ENCODE measurements at places on chromosomes 2 and 18.

DNA sequence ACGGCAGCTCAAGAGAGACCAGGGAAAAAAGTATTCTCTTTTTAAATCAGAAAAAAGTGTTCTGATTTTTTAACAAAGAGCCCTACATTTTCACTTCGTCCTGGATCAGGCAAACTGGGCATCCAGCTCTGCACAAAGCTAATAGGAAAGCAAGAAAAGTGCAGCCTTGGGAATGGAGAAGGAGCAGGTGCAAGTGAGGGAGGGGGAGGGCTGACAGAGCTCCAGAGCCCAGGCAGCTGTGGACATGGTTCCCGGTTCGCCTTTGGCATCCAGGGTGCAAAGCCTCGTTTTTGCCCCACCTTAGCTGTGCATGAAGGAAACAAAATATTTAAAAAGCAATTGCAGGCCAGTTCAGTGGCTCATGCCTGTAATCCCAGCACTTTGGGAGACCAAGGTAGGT, 82.2 kb downstream of the FAM124B start:
- DNase-seq: no peak
- H3K27ac ChIP-seq: no peak overlapping the region
- H3K27me3 ChIP-seq: no peaks in the 10 kb centered on the region
- H3K36me3 ChIP-seq: no peaks in the 10 kb centered on the region
- no peaks in the 10 kb centered on the region for H3K4me1 ChIP-seq
- no peak overlapping the region for H3K4me3 ChIP-seq

- DNase-seq: no peak
- no peaks in the 10 kb centered on the region for H3K36me3 ChIP-seq
- no peak overlapping the region for H3K27ac ChIP-seq
- no peaks in the 10 kb centered on the region for H3K4me1 ChIP-seq
- H3K4me3 ChIP-seq: no peak overlapping the region
- H3K27me3 ChIP-seq: no peaks in the 10 kb centered on the region
Measured at GRCh38 chr2:228699400-228699799, 517.9 kb upstream of the SPHKAP start.

- H3K4me1 ChIP-seq: no peaks in the 10 kb centered on the region
- H3K27ac ChIP-seq: no peak overlapping the region
- H3K4me3 ChIP-seq: no peak overlapping the region
- H3K36me3 ChIP-seq: no peaks in the 10 kb centered on the region
- DNase-seq: no peak
- H3K27me3 ChIP-seq: no peaks in the 10 kb centered on the region
Measured at GRCh38 chr2:190695739-190696138, 46.9 kb downstream of the NAB1 start.

DNA sequence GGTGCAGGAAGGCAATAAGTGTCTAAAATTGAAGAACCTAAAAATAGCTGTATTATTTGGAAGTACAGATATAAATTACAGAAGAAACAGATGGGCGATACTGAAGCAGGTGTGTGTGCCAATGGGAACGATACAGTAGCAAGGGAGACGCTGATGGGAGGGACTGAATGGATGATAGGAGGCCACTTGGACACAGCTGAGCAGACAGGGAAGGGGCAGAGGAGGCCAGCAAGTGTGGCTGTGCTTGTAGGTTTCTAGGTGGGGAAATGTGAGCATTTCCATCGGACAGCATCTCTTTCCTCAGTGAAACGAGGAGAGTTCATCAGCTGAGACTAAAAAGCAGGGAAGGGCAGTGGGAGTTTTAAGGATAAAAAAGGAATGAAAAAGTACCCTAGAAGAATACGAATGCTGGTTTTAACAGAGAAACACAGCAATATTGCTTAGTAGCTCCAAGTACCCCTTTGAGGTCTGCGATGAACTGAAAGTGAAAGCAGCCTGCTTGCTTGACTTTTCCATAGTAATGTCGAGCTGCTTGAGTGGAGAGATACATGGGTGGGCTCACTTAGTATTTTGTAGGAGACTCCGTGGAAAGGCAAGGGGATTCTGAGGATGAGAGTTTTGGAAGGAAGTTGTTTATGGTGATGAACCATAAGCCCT, 91.7 kb upstream of the EPC2 start:
- H3K36me3 ChIP-seq: no peaks in the 10 kb centered on the region
- no peaks in the 10 kb centered on the region for H3K27me3 ChIP-seq
- no peaks in the 10 kb centered on the region for H3K4me1 ChIP-seq
- H3K4me3 ChIP-seq: no peak overlapping the region
- H3K27ac ChIP-seq: no peak overlapping the region

- no peak overlapping the region for H3K27ac ChIP-seq
- no peaks in the 10 kb centered on the region for H3K4me1 ChIP-seq
- no peak for DNase-seq
- H3K36me3 ChIP-seq: no peaks in the 10 kb centered on the region
- H3K27me3 ChIP-seq: no peaks in the 10 kb centered on the region
Measured at GRCh38 chr2:31075431-31075830, 62.8 kb downstream of the GALNT14 start.

GRCh38 chr2:158729451-158729850, 65.7 kb upstream of the DAPL1 start:
- H3K4me3 ChIP-seq: no peak overlapping the region
- H3K27ac ChIP-seq: no peak overlapping the region
- H3K4me1 ChIP-seq: no peaks in the 10 kb centered on the region
- no peaks in the 10 kb centered on the region for H3K27me3 ChIP-seq
- no peak for DNase-seq
- no peaks in the 10 kb centered on the region for H3K36me3 ChIP-seq
